ENCODE measurements at places on chromosomes 7 and 10. TPM values are rescaled to one million over a fixed set of nuclear protein-coding genes. Genes with fewer than 3 reads are reported as not detected.

GRCh38 chr10:1938317-1938716 is 201.0 kb upstream of the ADARB2 start:
- H3K27ac ChIP-seq = no peak overlapping the region
- no peaks in the 10 kb centered on the region for H3K27me3 ChIP-seq
- no peaks in the 10 kb centered on the region for H3K4me1 ChIP-seq
- no peak overlapping the region for H3K4me3 ChIP-seq
- no peak for DNase-seq

GRCh38 chr7:44284216-44284615 is 41.2 kb downstream of the CAMK2B start:
- H3K27me3 ChIP-seq = no peaks in the 10 kb centered on the region
- H3K27ac ChIP-seq = no peak overlapping the region
- H3K4me3 ChIP-seq = no peak overlapping the region
- no peaks in the 10 kb centered on the region for H3K36me3 ChIP-seq

- no peak overlapping the region for H3K27ac ChIP-seq
- H3K4me3 ChIP-seq = no peak overlapping the region
- no peaks in the 10 kb centered on the region for H3K36me3 ChIP-seq
- no peak for DNase-seq
- H3K4me1 ChIP-seq = peaks cover 19% of the 10 kb centered on the region
Observed at GRCh38 chr10:133525444-133525843, 1.7 kb upstream of the CYP2E1 start.

GRCh38 chr10:61487506-61487905 is 34.3 kb upstream of the TMEM26 start:
- no peaks in the 10 kb centered on the region for H3K4me1 ChIP-seq
- no peaks in the 10 kb centered on the region for H3K36me3 ChIP-seq
- H3K27me3 ChIP-seq = no peaks in the 10 kb centered on the region
- H3K4me3 ChIP-seq = no peak overlapping the region
- no peak for DNase-seq

DNA sequence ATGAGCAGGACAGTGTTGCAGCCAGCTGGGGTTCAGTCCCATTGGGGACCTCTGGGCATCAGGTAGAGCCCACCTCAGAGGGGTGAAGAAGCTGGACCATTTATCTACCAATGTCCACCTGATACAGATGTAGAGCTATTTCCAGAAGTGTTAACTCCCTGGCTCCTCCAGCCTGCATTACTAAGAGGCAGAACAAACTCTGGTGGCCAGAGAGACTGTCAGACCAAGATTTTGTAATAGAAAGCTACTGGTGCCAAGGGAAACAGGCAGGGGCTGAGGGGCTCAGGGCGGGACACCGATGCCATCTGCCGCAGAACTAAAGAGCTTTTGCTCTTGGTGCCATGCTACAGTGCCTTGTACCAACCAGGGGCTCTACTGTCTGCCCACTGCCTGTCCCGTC is 268.2 kb upstream of the HABP2 start:
- H3K4me3 ChIP-seq = no peak overlapping the region
- DNase-seq = no peak
- no peaks in the 10 kb centered on the region for H3K36me3 ChIP-seq
- no peak overlapping the region for H3K27ac ChIP-seq
- no peaks in the 10 kb centered on the region for H3K4me1 ChIP-seq

GRCh38 chr10:30398788-30399187 is 35.2 kb upstream of the MAP3K8 start:
- DNase-seq = no peak
- no peaks in the 10 kb centered on the region for H3K4me1 ChIP-seq
- no peak overlapping the region for H3K4me3 ChIP-seq
- no peaks in the 10 kb centered on the region for H3K27me3 ChIP-seq
- H3K36me3 ChIP-seq = no peaks in the 10 kb centered on the region
- H3K27ac ChIP-seq = no peak overlapping the region

NAT16 gene
- not detected for total RNA-seq

DIP2C gene
- total RNA-seq = 42.1 TPM

ZNF503 gene
- 16.9 TPM for total RNA-seq

Measured in sigmoid colon (tissue), 7 donors.